ENCODE measurements at places on chromosomes 5 and 9.

DNA sequence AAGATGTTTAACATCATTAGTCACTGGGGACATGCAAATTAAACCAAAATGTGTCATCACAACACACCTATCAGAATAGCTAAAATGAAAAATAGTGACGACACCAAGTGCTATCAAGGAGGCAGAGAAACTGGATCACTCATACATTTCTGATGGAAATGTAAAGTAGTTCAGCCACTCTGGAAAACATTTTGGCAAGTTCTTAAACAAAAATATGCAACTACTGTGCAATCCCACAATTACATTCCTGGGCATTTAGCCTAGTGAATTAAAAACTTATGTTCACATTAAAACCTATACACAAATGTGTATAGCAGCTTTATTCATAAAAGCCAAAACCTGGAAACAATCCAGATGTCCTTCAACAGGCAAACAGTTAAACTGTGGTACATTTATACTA lies 53.1 kb downstream of the SVEP1 start:
- no peak for DNase-seq

DNA sequence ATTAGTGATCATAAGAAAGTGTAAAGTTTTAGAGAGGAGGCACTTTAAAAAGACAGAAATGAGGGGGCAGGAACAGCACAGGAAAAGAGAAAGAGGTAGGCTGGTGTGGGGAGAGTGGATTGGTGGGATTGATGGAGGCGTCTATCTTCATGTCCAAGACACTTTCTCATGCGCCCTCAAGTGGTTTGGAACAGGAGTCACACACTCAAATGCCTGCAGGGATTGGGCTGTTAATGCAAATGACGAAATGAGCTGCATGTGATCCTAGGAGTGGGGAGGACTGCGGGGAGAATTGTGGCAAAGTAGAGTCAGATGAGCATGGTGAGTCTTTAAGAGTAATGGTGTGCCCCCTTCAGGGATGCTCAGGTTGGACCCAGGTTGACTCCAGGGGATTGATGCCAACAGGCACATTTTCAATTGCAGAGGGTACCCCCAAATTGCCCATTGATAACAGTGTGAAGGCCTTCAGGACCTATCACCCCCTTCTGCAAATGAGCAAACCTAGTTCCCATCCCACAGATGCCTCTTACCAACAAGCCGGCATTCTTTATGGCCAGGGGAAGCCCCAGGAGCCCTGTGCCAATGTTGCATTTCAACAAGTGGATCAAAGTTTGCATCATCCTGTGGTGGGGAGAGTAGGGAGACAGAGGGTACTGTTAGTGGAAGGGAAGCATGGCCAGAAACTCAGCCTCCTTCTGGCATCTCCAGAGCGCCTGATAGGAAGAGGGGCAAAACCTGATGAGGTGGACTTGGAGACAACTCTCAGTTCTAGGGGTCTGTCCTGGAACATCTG lies 5.3 kb downstream of the SLC36A3 start:
- DNase-seq = no peak

DNA sequence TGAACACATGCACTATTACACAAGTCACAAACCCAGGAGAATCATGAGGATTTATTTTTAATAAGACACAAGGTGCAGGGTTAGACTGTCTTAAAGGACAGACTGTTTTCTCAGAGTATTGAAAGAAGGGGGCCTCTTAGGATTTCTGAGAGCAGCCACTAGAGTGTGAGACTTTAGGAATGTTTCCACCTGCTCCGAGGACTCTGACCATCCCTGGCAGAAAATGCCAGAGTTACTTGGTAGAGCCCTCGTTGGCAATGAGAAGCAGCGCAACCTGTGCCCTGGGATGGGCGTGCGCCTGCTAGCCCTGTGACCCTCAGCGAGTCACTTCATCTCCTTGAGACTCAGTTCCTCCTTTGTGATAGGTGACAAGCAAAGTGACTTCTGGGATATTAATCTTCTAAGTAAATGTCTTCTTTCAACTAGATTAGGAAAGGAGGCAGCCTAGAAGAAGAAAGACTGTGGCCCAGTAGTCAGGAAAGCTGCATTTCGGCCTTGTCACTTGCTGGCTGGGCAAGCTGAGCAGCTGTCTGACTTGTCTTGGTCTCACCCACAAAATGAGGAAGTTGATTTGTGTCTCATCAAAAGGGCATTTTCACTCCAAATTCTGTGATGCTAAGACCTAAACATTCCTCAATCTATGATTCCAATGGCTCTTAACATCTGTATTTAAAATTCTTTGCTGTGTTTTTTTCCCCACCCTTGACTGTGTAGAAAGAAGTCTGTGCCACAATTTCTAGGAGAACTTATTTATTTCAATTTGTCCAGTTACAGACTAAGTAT lies 60.5 kb downstream of the PTCD2 start:
- no peak for DNase-seq

- DNase-seq = no peak
These were observed 93.5 kb downstream of the SSBP2 start for GRCh38 chr5:81657386-81657785.

DNA sequence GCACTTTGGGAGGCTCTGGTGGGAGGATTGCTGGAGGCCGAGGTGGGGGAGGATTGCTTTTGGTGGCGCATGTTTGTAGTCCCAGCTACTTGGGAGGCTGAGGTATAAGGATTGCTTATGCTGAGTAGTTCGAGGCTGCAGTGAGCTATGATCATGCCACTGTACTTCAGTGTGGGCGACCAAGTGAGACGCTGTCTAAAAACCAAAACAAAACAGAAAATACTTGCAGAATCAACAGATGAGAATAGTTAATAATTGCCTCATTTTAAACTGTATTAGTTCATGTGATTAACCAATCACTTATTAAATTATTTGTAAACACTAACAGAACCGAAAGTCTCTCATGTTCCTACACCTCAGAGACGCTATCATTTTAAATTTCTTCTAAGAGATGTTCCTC lies 118.1 kb downstream of the CCDC171 start:
- no peak for DNase-seq

DNA sequence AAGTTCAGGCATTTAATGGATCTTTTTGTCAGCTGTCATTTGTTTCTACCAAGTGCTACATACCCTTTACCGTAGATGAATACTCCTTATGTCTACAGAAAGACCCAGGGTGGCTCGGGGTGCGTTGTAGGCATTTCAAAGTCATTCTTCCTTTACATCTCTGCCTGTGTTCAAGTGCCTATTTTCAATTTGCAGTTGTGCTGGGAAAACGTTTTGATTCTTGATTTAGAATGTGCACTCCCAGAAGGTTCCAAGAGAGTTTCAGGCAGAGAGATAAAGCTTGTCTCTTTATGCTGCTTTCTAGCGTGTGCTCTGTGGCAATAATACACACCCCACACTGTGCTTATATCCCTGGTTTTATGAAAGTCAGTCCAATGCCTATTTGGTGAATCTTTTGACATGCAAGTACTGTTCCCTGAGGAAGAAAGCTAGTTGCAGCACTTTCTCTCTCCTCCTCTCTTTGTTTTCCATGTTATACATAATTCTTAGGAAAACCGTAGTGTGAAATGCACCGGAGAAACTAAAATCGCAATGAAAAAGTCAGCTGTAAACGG lies 828.1 kb upstream of the ZNF608 start:
- DNase-seq = no peak

DNA sequence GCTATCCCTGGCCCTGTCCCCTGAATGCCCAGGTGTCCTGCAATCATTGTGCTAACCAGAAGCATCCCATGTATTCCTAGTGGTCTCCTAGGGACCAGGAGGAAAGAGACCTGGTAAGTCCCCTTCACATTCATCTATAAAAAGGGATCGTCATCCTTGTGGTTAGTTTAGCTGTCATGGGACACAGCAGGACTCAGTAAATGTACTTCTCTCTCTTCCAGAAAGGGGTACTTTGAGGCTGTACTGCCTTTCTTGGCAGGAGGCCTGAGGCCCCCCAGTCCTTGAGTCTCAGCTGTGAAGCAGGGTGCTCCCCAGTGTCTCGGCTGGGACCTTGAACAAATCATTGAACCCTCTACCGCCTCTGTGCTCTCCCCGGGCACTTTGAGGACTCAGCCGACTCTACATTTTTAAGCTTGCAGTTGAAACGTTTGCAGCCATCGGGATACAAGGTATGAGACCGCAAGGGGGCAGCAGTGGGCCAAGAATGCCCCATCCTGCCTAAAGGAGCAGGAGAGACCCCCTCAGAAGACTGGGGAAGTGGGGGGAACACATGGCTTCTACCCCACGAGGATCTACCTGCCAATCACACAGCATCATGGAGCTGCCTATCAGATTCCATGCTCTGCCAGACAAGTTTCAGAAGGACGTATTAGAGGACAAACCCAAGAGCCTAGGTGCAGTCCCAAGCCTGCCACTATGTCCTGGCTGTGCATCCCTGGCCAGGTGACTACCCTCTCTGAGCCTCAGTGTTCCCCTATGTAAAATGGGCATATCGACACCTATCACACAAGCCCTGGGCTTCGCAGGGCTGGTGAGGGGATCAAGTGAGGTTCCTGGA lies 2.4 kb upstream of the PHYKPL start:
- peak; percentile 74 for DNase-seq

DNA sequence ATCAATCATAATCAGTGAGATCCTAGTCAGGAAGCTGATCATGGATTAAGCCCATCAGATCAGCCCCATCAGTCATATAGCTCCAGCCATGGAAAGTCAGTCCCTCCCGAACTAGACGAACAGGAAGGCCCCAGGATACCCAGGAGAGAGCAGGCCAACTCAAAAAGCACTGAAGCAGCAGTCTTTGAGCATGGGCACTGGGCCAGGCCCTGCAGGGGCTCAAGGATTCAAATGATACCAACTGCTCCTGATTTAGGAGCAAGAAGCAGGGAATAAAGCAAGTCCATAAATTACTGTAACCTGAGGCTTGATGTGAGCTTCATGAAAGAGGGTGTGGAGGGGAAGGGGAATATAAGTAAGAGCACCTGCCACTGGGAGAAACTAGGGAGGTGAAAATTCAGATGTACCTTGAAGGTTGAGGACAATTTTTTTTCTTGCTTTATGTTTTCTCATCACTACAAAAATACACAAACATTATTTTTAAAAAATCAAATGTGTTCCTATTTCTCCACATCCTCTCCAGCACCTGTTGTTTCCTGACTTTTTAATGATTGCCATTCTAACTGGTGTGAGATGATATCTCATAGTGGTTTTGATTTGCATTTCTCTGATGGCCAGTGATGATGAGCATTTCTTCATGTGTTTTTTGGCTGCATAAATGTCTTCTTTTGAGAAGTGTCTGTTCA lies 115.2 kb downstream of the SIL1 start:
- DNase-seq = no peak

GRCh38 chr5:2752821-2753439 lies 1.5 kb upstream of the IRX2 start:
- DNase-seq = no peak

GRCh38 chr5:60510663-60511062 lies 189.3 kb downstream of the DEPDC1B start:
- no peak for DNase-seq

GRCh38 chr5:15887093-15887492 lies 292.5 kb downstream of the MARCHF11 start:
- DNase-seq = no peak

DNA sequence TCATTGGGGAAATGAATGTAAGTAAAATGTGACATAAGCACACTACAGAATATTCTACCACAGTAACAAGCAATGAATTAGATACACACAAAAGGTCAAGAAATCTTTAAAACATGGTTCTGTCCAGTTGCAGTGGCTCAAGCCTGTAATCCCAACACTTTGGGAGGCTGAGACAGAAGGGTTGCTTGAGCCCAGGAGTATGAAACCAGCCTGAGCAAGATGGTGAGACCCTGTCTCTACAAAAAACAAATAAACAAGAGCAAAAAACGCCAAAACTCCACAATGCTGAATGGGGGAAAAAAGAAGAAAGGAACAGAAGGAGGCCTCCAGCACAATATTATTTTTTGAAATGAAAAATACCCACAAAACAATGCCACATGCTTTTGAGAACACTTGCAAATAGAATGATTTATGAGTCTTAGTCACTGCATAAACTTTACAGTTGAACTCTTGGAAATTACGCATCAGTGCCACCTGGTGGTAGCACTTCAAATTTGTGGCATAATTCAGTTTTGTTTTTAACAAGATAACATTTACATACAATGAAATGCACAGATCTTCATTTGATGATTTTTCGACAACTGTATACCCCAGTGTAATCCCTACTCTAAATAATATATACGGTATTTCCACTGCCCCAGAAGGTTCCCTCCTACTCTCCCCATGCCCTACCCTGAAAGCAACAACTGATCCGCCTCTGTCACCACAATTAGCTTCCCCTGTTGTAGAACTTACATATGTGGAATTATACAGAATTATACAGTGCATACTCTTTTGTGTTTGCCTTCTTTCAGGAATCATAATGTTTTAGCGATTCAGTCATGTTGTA lies 14.4 kb upstream of the SPINK4 start:
- peak; percentile 50 for DNase-seq

DNA sequence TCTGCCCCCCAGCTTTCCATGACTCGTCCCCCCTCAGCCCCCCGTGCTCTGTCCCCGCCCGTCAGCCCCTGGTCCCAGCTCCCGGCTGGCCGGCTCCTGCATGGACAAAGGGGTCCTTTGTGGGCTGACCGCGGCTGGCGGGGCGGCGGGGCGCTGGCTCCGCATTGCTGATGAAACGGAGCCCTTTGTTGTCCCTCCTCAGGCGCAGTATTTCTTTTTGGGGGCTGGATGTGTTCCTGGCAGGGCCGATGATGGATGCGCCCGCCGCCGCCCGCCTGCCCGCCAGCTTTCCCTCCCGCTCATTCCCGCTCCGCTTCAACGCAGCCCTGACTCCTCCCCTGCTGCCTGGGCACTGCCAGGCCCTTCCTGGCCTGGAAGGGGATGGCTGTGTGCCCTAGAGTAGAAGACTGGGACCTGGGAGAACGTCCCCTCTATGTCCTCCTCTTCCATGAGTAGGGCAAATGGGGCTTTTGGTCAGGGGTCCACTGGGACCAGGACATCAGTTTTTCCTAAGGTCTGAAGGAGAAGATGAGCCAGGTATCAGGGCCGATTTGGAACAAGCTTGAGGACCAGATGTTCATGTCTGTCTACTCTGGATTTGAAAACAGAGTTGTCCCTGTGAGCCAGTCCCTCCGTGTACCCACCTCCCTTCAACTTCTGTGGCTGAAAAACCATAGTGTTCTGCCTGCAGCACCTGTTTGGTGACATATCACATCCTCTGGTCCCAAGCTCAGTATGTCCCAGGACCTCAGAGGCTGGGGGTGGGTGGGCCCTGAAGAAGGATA lies 29.0 kb downstream of the CXXC5 start:
- no peak for DNase-seq

- no peak for DNase-seq
These were observed 7.6 kb downstream of the S1PR3 start for GRCh38 chr9:88998911-88999310.

GRCh38 chr5:78492650-78493049 lies 132.2 kb downstream of the SCAMP1 start:
- no peak for DNase-seq

DNA sequence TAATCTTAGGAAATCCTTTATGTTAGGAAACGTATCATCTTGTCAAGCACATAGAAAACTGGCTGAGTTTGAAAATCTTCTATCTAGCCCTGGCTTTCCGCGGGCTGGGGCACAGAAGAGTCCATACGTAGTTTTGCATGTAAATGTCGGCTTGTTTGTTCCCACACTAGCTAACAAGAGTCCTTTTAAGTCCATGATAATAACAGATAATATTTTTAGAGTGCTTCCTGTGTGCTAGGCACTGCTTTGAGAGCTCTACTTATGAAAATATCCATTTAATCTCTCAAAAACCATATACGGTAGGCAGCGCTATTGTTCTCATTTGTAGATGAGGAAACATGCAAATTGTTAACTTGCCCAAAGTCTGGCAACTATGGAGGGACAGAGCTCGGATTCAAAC lies 40.5 kb downstream of the FYB1 start:
- no peak for DNase-seq

GRCh38 chr9:127767909-127768331 lies 10.5 kb downstream of the SH2D3C start:
- no peak for DNase-seq
